ENCODE measurements at places on chromosomes 7 and 10. TPM values are rescaled to one million over a fixed set of nuclear protein-coding genes. Genes with fewer than 3 reads are reported as not detected.

DNA sequence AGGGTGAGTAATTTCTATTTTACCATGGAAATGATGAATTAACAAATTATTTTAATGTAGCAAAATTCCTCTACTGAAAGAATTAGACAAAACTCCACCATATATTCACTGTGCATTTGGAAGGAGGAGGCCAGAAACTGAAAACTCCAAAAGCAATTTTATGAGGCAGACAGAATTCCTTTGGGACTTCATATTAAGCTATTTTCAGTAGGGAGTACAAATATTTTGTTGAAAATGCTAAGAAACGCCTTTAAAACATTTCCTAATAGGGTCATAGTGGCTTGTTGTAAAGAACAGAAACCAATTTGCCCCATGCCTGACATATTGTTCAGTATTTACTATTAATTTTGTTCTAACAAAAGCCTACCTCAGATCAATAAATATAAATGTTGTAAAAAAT, 117.8 kb downstream of the TES start:
- DNase-seq, result no peak

DNA sequence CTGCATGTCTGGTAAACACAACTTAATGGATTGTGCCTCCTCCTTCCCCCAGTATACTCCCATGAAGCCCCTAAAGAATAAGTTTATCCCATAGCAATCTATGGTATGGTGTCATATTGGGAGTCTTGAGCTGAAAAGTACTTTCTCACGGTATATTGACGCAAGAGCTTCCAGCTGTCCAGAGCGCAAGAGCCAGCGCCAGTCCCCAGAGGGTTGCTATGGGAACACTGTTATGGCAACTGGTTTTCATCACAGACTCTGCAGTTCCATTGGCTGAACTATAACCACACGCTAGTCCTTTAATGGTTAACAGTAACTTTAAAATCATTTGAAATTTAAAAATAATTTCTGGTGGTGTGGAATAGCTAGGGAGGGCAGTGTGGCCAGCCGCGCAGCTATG, 46.9 kb downstream of the PRPF18 start:
- peak; percentile 98 for DNase-seq

DNA sequence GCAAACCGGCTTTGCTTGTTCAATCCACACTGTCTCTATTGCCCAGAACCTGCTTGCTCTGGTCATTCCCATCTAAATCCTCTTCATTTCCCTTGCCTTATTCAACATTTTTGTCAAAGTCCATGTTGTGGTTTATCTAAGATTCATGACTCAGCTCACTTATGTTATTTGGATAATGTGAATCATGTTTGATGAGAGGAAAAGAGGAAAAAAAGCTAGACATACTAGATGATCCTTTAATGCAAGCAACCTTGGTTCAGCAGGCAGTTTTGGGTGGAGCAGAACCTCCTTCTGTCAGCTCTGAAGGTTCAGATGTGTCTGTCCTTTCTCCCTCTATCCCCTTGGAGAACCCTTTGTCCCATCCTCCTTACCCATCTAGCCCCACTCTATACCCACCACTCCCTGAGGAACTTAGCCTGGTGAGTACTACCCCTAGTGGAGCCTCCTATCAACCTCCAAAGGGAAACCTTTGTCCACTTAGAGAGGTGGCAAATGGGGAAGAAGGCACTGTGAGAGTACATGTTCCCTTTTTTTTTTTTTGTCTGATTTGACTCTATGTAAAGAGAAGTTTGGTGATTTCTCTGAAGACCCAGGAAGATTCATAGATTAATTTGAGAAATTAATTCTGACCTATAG, 2.1 kb upstream of the SAMD9L start:
- DNase-seq, result no peak

- no peak for DNase-seq
Measured at GRCh38 chr7:156082048-156083040, 270.1 kb upstream of the SHH start.

DNA sequence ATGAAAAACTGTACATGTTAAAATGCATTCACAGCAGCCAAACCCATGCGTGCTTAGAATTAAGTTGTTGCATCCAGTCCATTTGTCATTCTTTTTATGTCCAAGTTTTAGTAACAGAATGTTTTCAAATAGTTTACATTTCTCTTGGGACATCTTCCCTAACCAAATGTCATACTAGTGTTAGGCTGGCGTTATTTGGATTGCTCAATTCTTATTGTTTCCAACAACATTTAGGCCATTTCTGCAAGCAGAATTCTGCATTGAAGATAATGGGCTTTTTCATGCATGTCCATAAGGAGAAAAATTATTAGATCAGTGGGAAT, 203.0 kb downstream of the HIBADH start:
- peak; percentile 5 for DNase-seq

DNA sequence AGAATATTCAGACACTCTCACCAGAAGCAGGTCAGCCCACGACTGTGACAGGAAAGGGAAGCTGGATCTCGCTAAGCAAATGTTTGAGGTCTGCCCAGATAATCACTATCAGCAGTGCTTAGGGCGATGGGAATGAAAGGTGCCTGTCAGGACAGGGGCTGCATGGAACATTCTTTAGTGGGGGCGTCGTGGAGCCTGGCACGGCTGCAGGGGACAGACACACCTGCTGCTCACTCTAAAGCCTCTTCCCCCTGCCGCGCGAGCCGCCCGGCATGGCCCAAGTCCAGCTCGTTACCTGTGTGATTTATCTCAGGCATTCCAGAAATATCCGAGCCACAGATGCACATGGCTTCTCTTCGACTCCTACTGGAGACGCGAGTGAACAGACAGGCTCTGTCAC, 235.5 kb downstream of the GLRX3 start:
- no peak for DNase-seq

DNA sequence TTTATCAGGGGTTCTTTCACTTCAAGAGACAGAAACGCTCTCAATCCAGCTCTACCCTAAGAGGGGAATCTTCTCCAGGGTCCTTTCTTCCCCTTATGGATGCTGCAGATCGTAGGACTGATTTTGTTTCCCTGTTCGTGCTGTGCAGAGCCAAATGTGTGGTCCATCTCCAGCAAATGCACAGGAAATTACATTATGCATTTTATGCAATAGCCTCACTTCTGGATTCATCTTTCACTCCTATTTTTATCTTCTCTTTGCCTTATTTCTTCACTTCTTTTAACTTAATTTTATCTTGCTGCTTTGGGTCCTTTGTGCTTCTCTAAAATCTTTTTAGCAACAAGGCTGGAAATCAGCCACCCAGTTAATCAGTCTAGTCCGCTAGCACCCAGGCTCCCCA, 184.5 kb upstream of the INHBA start:
- peak; percentile 31 for DNase-seq

- no peak for DNase-seq
Measured at GRCh38 chr10:74518061-74518460, 308.3 kb upstream of the KAT6B start.

PDLIM1 gene
- total RNA-seq, result 41.1 TPM

DNA sequence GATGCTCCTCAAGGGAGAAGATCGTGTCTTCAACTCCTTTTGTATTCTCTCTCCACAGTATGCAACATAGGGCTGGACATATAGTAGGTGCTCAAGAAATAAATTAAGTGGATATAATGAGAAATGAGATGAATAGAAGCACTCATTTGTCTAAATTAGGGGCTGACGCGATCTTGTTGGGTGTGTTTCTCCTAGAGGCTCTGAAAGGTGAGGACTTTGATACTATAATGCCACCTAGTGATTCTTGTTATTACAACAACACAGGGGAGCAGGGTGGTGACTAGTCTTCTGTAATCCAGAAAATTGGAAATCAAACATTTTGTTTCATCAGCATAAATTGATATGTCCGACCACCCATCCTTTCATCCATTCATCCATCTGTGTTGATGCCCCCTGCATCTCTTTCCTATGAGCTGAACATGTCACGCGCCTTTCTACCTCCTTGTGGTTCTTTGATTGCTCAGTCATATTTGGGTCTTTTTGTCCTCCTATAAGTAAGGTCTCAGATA, 3.5 kb upstream of the CFAP58 start:
- DNase-seq, result peak; percentile 83

DNA sequence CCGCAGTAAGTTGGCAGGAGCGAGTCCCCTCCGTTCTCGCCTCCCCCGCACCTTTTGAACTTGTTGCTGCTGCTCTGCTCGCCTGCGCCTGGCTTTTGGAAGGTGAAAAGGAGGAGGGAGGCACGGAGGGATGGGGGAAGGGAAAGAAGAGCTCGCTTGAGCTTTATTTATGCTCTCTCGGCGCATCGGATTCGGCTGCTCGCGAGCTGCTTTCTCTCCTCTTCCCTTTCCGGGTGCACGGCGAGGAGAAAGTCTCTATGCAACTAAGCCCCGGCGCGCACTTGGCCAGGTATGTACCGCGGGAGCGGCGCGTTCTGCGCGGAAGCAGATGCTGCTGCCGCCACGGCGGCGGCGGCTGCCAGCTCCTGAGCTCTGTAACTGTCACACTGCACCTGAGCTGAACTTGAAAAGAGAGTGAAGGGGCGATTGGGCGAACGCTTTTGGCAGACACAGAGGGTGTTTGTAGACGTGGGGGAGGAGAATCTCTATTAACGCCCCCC, 551 bp downstream of the KCND2 start:
- DNase-seq, result peak; percentile 68

- no peak for DNase-seq
Measured at GRCh38 chr7:94710256-94710655, 54.3 kb upstream of the SGCE start.

DNA sequence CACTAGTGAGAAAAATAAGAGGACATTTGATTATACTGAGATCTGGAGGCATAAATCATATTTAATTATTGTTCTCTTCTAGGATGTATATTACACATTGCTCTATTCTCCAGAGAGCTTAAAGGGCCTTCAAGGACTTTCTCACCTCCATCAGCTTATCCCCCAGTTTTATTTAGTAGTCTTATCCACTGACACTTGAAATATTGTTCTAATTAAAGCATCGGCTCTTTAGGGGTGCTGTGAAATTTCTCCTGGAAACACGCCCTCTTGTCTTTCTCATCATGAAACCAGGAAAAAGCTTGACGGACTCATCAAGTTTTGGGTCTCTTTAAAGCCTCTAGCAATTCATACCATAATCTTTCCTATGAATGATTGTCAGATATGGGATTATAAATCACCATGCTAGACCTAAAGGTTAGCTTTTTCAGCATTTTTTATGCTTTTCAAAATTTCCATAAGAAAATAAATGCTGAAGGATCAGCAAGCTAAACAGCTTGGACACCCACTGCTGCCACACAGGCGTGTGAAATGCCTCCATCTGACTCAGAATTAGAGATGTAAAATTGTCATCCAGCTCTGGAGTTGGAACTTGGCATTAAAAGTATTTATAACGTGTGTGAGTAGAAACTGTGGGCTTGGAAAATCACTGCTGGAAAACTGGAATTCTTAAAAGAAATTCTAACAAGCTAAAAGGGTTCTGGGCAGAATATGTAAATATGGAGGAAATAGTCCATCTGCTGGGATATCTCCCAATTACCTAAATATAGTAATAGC, 216.3 kb downstream of the CHRM2 start:
- no peak for DNase-seq

DNA sequence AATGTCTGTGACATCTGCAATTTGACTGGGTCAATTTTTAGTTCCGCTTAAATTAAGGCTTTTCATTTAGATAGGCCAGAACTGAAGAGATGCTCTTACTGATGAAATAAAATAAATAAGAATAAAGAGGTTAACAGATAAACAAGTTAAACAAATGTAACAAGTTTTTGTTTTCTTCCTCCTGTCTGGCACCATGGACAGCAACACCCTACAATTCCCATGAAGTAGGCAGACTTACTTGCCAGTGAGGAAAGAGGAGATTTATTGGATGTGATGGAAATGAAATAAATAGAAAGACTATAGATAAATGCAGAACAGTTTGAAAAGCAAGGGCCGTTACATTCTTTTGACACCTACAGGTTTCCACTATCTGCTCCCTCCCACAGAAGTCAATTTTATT, 118.5 kb downstream of the AMPH start:
- DNase-seq, result no peak

DNA sequence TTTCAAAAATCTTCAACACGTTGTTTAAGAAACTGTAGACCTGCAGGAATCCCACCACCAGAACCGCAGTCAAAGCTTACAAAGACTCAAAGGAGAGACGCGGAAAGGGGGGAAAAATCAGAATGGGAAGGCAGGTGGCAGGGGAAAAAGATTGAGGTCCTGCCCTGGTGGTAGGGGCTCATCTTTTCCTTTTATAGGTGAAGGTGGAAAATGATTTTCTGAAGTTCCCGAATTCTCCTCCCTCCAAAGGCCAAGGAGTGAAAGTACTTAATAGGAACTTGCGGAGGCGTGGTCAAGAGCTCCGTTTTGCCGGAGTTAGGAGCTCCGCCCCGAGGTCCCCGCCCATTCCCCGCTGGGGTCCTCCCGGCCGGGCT, 724 bp downstream of the BBIP1 start:
- peak; percentile 97 for DNase-seq

CARD11 gene
- 1.4 TPM for total RNA-seq

DNA sequence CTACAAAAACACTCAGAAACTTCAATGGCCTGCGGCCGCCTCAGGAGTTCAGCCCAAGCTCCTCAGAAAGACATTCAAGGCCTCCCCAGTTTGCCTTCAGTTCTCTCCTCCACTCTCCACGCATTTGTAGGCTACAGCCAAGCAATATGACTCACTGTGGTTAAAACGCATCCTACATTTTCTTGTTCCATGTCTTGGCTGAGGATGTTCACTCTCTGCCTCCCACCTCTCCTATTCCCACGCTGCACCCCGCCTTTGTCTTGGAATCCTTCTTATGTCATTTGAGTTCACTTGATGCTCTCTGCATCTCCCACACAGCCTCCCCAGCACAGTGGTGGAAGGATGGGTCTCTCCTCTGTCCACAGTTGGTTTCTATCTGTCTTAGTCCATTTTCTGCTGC, 184.8 kb downstream of the NPSR1 start:
- no peak for DNase-seq

GRCh38 chr10:20747782-20748181, 149.3 kb downstream of the NEBL start:
- DNase-seq, result no peak

GRCh38 chr10:51031950-51032349, 42.3 kb upstream of the PRKG1 start:
- DNase-seq, result peak; percentile 35

Measured in tongue (tissue), 3 donors.